ENCODE measurements at places on chromosomes 5 and 9. TPM values are rescaled to one million over a fixed set of nuclear protein-coding genes. Genes with fewer than 3 reads are reported as not detected.

Gene PNPLA7
- 0.04 TPM for total RNA-seq

Gene IFNB1
- total RNA-seq: not detected

Gene EIF4E1B
- not detected for total RNA-seq

Gene SLC1A3
- 4.3 TPM for total RNA-seq

Gene LAMC3
- 7.5 TPM for total RNA-seq

Gene BARHL1
- total RNA-seq: not detected

Gene IL5
- not detected for total RNA-seq

Gene RGS7BP
- total RNA-seq: not detected

Gene LCN10
- total RNA-seq: 0.21 TPM

Gene NRARP
- 8.4 TPM for total RNA-seq

Gene SAXO1
- total RNA-seq: under 0.01 TPM

Gene CCNH
- 57.4 TPM for total RNA-seq

Gene NME5
- 7.9 TPM for total RNA-seq

Measured in kidney epithelial cell (primary cell).